ENCODE measurements at places on chromosomes 6 and 20. TPM values are rescaled to one million over a fixed set of nuclear protein-coding genes. Genes with fewer than 3 reads are reported as not detected.

The C6orf15 gene
- not detected for total RNA-seq

The DYNLT2 gene
- 0.48 TPM for total RNA-seq

The IMPG1 gene
- total RNA-seq, result not detected

The MYLK4 gene
- total RNA-seq, result 0.35 TPM

The GINM1 gene
- 49.5 TPM for total RNA-seq

The STXBP5 gene
- total RNA-seq, result 38.3 TPM

The MYB gene
- total RNA-seq, result 0.47 TPM

The SLC16A10 gene
- not detected for total RNA-seq

The C6orf163 gene
- total RNA-seq, result 3.0 TPM

The TGM3 gene
- total RNA-seq, result not detected

The TMEM217 gene
- total RNA-seq, result 13.8 TPM

- DNase-seq, result no peak
Observed at GRCh38 chr6:79463621-79464050, 73.6 kb downstream of the LCA5 start.

- no peak for DNase-seq
Observed at GRCh38 chr20:62405981-62406513, 1.0 kb downstream of the CABLES2 start.

- DNase-seq, result no peak
Observed at GRCh38 chr6:154672086-154672485, 61.1 kb upstream of the SCAF8 start.

GRCh38 chr6:116258520-116258919 is 4.6 kb upstream of the TSPYL4 start:
- DNase-seq, result no peak

DNA sequence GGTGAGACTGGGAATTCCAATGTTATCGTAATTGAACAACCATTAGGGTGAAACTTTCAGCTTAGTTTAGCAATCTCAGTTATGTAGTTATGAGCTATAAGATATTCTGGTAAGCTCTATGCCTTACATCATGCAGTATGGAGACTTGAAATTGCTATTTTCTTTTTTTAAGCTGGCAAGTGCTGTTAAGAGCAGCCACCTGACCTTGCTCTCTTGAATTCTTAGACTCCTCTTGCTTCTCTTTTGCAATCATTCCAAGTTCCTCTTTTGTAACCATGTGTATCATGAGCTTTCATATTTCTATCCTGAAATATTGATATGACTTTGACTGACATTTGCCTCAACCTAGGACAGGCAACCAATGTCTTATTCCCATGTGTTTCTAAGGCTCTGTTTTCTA is 446.3 kb upstream of the SLC35B3 start:
- DNase-seq, result no peak

- no peak for DNase-seq
Observed at GRCh38 chr6:118933855-118934460, 1.0 kb downstream of the MCM9 start.

DNA sequence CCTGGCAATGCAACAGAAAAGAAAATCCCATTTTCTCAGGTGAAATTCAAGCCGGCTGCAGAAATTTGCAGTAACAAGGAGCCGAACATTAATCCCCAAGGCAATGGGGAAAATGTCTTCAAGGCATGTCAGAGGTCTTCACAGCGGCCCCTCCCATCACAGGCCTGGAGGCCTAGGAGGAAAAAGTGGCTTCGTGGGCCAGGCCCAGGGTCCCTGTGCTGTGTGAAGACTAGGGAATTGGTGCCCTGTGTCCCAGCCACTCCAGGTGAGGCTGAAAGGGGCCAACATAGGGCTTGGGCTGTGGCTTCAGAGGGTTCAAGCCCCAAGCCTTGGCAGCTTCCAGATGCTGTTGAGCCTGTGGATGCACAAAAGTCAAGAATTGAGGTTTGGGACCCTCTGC is 111.7 kb downstream of the CD24 start:
- no peak for DNase-seq

- no peak for DNase-seq
Observed at GRCh38 chr6:127946388-127946787, 45.5 kb upstream of the THEMIS start.

GRCh38 chr20:611843-612185 is 1.7 kb upstream of the TCF15 start:
- no peak for DNase-seq

DNA sequence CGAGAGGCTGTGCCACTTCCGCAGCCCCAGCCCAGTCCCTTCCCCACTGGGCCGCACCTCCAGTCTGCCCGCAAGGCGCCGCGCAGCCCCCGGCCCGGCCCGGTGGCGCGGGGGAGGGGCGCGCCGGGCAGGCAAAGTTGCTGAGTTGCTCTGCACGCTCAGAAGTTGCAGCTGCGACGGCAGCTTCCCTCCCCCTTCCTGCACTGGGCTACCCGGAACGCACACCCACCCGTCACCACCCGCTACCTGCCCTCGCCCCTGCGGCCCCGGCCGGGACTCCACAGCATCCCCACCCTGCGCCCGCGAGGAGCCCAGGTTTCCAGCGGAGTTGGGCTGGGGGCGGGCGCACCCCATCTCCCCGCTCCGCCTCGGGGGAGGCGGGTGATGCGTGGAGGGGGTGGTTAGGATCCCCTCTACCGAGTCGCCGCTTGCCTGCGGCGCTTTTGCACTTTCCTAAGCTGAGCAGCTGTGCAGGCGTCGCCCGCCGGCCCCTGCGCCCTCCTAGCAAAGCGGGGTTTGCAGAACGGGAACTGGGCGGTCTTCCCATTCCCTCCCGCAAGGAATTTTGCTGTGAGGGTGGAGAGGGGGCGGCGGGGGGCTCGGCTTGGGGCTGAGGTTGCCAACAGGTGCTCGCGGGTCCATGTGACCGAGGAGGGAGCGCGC is 55.9 kb upstream of the RREB1 start:
- no peak for DNase-seq

GRCh38 chr6:157443066-157443800 is 62.2 kb downstream of the ZDHHC14 start:
- no peak for DNase-seq

DNA sequence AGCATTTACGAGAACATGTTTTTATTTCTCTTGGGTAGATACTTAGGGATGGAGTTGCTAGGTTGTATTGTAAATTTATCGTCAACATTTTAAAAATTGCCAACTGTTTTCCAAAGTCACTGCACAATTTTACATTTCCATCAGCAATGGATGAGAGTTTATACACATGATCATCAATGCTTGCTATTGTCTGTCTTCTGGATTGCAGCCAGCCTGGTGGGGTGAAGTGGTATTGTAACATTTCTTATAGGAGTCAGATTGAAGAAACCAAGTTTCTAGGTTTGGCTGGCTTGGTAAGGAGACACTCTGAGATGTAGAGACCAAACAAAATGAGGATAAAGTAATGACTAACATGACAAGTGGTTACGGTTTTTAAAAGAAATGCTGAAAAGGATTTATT is 57.1 kb upstream of the HDDC2 start:
- DNase-seq, result no peak

- DNase-seq, result no peak
Observed at GRCh38 chr6:19342616-19343015, 494.6 kb upstream of the ID4 start.

DNA sequence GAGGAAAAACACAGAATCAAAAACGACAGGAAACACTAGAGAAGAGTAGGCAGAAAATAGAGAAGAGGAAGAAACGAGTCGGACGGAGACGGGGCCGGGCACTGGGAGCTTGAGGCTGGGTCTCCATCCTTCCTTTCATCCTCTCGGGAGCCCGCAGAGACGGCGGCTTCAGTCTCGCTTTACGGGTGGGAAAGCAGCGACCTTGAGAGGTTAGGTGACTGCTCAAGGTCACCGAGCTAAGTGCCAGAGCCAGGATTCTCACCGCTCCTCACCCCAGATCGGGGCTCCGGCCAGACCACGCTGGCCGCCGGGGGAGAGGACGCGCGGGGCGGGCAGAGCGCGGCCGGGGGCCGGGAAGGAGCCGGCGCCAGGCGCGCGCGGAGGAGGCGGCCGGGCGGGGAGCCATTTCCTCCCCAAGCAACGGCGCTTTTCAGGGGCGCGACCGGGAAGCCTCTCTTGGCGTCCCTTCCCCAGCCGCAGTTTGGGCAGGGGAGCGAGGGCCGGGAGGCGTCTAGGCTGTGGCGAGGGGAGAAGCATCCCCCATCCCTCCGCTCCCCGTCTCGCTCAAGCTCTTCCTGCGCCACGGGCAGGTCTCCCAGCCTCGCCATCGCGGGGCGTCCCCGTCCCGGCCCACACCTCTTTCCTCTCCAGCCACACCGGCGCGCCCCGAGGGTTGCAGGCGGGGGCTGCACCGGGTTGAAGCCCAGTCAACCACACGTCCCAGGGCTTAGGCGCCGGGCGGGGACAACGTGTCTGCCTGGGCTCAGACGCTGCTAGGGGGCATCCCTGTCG is 24.1 kb upstream of the MAP3K7 start:
- DNase-seq, result no peak

DNA sequence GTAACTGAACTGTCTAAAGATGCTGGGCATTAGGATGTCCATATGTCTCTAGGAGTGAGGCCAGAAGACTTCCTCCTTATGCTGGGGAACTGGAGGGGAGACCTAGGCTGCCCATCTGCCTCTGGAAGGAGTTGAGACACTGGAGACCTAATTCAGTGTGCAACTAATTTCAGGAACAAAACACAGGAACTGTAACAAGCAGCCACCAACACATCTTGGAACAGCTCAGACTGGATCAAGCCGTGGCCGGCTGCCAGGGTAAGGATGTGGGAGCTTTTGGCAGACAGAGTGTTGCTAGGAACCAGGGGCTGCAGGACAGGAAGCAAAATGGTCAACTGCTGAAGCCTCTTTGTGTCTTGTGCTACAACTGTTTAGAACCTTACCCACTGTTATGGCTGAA is 16.4 kb upstream of the MAS1 start:
- no peak for DNase-seq

DNA sequence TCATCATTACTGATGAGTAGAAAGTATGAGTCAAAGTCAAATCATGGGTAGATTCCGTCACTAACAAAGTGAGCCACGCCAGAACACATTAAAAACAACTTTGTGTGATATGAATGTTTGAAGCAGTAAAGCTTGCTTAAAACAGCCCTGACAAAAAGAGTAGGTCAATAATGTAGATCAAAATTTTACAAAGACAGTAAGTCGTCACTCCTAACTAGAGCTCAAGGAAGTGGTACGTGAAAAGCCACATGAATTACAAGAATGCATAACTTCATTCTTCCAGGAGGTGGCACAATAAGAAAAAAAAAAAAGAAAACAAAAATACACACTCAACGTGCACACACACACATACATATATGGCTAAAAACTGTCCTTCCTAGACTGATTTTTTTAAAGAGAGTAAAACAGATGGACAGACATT is 69.9 kb downstream of the HACE1 start:
- DNase-seq, result no peak

- DNase-seq, result no peak
Observed at GRCh38 chr20:63495741-63496595, 2.9 kb downstream of the EEF1A2 start.

DNA sequence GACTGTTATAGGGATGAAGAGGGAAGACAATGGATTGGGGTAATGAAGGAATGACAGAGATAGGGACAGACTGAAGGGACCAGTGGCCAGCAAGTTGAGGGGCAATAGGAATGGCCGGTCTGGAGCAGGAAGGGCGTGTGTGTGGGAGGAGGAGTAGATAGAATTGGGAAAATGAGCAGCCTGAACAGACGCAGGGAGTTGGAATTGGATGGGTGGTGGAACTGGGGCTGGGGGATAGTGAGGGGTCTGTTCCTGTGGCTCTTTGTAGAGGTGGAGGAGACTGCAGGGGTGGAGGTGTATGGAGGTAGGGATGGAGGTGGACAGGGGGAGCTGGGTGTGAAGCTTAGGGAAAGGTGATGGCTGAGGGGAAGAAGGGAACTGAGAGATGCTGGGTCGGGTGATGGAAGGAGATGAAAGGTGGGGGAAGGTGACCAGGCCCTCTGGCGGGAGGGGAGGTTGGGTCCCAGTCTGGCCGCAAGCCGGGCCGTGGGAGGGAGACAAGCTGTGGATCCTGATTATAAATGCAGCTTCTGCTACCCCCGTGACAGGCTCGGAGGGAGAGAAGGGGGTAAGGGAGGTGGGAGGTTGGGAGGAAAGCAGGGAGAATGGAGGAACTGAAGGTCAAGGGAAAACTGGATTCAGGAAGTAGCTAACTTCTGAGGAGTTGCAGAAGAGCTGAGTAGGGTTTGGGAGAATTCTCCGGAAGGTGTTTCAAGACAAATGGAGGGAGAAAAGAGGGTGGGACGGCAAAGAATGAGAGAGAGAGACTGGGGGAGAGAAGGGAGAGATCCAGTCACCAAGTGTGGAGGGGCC is 5.2 kb downstream of the SYNGAP1 start:
- DNase-seq, result no peak

- no peak for DNase-seq
Observed at GRCh38 chr6:24872779-24873178, 63.0 kb downstream of the RIPOR2 start.

DNA sequence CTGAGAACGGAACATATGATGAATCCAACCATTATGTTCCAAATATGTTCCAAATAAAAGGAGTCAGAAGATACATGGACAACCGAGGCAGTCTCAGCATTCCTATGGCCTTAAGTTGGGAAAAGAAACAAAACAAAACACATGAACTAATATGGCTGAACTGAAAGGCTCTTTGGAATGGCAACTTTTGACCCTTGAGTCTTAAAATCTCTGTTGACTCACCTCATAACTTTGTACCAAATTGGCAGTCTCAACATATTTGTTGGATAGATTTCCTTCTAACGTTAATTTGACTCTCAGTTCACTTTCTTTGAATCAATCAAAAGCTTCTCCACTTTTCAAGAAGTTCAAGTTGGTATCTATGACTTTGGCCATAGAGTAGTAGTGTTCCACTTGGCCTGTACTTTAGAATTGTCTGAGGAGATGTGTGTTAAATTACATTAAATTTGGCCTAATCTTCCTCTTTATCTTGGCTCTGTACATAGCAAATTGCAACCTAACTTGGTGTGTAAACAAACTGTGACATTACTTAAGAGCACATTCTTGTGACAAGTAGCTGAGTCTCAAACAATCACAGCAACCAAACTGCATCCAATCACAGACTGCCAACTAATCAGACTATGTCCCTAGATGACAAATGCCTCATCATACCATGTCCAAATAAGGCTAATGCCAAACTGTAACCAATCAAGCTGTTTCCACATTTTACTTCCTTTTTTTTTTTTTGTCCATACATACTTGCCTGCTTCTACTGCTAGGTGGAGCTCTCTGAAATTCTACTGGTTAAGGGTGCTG is 208.8 kb downstream of the BMP2 start:
- no peak for DNase-seq

DNA sequence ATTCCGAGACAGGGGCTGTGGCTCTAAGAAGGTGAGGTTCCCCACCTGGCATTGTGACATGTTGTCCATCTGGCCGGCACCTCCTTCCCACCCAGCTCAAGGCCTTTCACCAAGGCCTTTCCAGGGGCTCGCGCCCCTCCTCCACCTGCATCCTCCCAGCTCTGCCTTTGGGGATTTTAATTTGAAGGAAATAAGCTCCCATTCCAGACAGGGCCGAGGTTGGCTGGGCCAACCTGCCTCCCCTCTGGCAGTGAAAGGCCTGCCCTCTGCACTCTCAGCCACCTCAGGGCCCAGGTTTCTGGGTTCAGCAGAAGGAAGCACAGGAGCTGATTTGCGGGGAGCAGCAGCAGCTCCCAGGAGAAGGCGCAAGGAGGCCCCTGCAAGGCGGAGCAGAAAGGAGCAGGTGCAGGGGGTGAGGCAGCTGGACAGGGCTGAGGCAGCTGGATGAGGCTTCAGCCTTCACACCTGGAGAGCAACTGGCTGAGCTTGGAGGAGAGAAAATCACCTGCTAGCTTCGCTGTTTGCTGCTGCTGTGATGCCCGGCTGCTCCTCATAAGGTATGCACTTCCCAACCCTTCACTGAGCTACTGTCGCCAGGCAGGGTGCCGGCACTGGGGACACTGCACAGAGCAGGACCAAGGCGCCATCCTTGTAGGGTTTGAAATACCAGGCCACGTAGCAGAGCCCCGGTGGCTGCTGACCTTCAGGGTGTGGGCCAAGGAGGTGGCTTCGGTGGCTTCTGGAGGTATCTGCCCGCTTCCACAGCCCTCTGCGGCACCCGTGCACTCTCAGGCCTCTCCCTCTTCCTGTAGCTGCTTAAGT is 147.0 kb downstream of the SYNDIG1 start:
- no peak for DNase-seq

All from glomerular endothelial cell (primary cell).